Caki2 (cell line): ENCODE measurements at places on chromosomes 12 and 14.

DNA sequence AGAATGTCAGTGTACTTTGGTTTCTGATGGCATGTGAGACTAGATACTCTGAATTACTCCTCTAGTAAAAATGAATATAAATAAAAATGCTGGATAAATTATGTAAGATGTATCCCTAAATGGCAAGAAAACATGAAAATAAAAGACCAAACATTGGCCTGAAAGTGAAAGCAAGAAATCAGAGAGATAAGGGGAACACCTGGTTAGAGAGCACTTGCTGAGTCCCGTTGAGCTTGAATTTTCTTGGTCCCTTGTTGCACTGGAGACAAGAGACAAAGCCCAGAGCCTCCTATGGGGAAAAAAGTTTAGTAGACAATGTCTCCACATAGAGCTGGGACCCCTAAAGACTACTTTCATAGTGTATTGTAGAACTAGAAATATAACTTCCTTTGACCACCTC lies 23.9 kb downstream of the RASSF8 start:
- DNase-seq: no peak

- no peak for DNase-seq
Measured at GRCh38 chr14:54219261-54220070, 177.3 kb upstream of the CDKN3 start.

DNA sequence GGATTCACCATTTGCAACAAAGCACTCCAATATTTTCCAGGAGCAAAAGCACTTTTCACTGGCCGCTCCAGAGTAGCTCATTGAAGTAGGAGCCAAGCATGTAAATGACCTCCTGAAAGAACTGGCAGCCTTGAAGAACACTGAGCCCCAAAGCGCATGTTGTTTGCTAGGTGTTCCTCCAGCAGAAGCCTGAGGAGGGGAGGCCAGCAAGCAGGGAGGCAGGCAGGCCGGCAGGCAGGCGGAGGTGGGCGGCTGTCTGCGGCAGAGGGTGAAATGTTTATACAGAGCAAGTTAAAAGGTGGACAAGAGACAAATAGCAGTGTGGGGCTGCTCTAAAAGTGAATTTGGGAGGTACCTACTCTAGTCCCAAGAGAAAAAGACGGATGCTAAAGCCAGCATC lies 439.4 kb downstream of the CCDC91 start:
- no peak for DNase-seq

DNA sequence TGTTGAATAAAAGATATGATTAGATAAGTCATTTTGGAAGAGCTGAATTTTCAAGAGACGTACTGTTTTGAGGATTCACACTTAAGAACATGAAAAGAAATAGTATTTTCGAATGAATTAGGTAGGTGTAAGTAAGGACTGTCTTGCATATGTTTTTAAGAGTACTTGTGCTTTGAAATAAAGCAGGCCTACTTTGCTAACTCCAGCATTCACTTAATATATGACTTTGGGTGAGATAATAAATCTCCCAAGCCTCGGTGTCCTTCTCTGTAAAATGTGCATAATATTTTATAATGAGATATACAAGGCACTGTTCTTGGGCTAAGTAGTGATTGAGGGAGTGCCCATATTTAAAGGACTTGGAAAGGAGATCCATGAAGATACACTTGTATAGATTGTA lies 54.6 kb downstream of the WASHC4 start:
- DNase-seq: no peak

DNA sequence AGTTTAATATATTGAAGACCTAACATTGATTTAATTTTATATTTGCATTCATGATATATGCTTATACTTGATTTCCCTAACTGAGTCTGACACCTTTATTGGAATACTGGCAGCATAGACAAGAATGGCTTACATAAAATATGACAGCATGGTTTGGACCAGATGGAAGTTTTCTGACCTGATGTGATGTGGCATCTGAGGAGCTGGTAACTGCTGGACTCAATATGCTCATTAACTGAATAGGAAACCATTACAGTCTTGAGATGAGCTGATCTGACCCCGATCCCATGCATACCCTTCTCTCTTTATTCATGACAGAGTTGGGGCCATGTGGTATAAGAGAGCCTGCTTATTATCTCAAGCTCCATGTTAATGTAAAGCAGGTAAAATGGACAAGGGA lies 604.8 kb upstream of the SEL1L start:
- DNase-seq: no peak
